ENCODE measurements at places on chromosomes 7 and 10.
A peak's percentile ranks its signal among the peaks of the same experiment; 100 is the strongest.

DNA sequence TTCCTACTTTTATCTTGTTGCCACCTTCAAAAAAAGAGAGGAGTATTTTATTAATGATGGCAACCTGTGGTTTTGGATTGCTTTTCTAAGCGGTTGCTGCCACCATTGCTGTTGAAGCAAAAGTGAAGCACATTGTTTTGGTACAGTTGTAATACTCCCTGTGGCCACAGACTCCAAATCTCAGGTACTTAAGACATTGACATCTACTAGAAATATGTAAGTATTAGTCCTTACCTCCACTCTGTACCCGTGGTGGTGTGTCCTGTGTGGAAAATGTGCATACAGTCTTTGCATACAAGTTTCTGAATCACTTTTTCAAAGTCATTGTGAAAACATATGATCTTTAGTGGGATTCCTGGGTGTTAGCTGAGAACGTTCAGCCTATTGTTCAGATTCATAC is 85.7 kb downstream of the ANLN start:
- peak; percentile 26 for DNase-seq

DNA sequence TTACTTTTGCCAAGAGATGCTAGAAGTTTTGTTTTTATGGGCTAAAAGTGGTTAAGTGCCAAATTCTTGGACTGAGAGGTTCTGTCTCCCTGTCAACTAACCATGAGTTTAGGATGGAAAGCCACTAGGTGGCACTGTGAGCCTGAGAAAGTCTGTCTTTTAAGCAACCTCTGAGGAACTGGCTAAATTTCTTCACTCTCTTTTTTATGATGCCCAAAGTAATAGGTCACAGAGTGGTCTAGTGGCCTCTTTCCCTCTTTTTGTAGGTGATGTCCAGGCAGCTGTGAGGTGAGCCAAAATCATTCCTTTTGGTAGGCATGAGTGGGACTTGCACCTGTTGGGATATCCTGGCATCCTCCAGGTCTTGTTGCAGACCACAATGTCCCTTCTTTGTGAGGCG is 56.8 kb downstream of the SND1 start:
- peak; percentile 70 for DNase-seq

- peak; percentile 76 for DNase-seq
These were observed 3.8 kb downstream of the DEPP1 start for GRCh38 chr10:44974628-44975430.

GRCh38 chr10:132187430-132188138 is 836 bp downstream of the DPYSL4 start:
- DNase-seq, result no peak

GRCh38 chr7:81833401-81833800 is 63.6 kb upstream of the HGF start:
- DNase-seq, result no peak

DNA sequence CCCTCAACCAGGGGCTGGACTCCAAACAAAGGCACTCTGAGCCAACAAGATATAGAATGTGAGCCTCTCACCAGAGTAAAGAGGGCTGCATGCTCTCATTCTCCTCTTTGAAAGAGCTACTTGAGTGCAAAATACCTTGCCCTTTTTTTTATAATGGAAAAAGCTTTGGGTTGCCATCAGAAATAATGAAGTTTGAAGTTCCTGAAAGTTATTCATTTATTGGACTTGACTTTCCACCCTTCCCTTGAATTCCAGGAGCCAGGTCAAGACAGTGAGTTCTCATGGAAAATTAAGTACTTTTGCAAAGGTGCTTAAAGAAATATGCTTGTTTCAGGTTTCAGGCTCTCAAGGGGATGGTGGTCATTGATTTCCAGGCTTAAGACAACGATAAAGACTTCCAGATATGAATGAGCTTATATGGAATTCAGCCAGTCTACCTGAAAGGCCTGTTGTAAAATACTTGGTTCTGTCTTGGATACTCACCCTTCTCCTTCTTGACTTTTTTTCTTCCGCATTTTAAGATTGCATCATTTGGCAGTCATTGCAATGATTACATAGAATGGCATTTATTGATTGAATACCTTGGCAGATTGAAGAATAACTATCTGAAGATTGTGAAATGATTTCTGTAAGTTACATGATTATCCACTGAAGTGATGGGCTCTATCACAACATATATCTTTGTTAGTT is 696.4 kb downstream of the INHBA start:
- no peak for DNase-seq

- no peak for DNase-seq
These were observed 80.7 kb upstream of the KIAA1217 start for GRCh38 chr10:24128066-24128730.

GRCh38 chr10:4546500-4546899 is 279.5 kb upstream of the AKR1E2 start:
- peak; percentile 16 for DNase-seq

- no peak for DNase-seq
These were observed 75.3 kb upstream of the AASS start for GRCh38 chr7:122219253-122219865.

- DNase-seq, result no peak
These were observed 4.1 kb downstream of the ZNF680 start for GRCh38 chr7:64558781-64559180.

DNA sequence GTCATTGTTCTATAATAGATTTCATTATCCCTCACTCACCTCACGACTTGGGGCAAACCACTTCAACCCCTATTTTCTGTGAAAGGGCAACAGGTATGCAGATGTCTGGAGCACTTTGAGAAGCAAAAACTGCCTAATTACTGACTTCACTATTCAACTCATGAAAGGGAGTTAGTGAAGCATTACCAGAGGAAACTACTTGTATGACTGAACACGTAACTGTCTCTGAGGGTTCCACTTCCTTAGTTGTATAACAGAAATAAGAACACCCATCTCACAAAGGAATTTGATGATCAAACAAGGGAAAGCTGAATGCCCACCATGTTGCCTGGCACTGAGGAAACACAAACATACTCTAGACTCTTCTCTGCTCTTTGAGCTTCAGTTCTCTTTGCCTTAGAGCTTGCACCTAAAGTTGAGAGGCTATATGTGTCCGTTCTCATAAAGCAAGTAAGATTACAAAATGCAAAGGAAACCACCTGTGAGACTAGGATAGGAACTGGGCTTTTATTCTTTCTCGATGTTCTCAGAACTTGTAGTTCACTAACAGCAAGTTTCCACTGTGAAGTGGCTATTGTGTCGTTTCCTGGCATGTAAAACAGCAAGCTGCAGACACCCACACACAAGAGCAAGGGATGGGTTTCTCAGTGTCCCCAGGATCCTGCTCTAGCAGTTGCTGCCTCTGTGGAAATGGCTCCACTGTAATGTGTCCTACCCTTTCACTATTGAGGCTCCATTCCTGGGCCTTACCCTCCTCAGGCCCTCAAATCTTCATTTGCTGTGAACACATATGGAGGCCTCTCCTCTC is 2.6 kb downstream of the TMEM243 start:
- DNase-seq, result peak; percentile 44

DNA sequence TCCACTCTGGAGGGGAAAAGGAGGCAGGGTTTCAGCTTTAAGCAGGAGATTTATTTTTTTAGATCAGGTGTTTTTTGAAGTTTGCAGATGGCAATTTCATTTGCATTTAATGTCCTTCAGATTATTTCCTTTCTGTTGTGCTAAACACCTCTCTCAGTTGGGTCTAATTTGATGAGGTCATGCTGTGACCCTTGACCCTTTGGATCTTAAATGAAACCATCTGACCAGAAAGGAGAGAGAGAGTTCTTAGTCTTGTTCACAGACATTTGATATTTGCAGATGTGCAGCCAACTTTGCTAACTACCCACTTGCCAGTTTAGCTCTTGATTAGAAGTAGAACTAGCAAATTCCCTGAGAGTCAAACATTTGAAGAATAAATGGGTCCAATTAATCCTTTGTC is 101.5 kb upstream of the RAB11FIP2 start:
- no peak for DNase-seq

DNA sequence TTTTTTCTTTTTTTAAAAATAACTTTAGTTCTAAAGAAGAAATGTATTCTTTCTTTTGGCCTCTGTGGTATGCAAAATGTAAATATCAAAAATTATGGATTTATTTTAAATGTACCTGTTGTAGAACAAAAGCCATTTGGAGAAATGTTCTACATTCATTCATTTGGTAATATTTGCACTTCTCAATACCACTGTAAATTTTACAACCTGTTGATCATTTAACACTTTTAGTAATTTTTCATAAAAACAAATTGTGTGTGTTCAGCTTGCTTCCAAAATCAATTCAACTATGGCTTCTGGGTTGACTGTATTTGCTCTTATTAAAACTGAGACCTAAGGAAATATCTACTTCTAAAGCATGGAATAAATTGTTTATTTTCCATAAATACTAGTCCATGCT is 2.3 kb upstream of the IGF2BP3 start:
- no peak for DNase-seq

GRCh38 chr10:70760271-70760787 is 24.8 kb downstream of the TBATA start:
- DNase-seq, result no peak

GRCh38 chr10:122638106-122638505 is 61.5 kb downstream of the C10orf120 start:
- DNase-seq, result no peak

DNA sequence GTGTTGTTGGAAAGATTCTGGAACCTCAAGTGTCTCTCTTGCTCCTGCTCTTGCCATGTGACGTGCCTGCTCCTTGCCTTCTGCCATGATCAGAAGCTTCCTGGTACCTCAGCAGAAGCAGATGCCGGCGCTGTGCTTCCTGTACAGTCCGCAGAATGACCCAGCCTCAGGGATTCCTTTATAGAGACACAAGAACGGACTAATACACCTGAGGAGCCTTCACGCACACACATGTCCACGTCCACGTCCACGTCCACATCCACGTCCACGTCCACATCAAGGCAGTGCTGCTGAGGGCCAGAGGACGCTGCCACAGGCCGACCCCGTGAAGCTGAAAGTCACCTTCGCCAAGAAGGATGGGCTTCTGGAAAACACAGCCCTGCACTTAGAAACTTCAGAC is 190.1 kb downstream of the MAD1L1 start:
- DNase-seq, result no peak

DNA sequence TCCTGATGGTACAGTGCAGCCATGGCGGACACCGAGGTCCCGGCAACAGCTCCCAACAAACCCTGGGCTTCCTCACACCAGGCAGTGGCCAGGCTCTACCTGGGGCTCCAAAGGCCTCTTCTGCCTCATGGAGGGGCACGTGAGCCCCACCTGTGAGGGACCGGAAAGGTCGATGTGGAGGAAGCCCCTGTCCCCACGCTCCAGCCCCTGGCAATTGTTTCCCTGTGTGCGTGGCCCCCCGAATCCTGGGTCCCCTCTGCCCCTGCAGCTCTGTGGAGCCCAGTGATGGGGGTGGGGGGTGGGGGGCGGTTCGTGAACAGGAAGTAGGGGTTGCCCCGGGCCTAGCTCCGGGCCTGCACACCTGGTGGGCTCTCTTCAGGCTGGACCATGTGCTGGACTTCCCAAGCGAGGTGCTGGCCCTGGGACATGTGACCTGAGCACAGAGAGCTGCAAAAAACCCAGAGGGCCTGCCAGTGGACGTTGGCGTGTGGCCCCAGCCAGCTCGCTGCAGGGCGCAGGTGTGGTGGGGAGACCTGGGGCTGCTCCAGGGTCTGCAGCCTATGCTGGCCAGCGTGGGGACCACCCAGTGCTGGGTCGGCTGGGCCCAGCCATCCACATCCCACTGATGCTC is 72.6 kb downstream of the INPP5A start:
- no peak for DNase-seq

- peak; percentile 35 for DNase-seq
These were observed 486 bp downstream of the HIPK2 start for GRCh38 chr7:139777133-139777891.

- DNase-seq, result no peak
These were observed 436.3 kb upstream of the NPVF start for GRCh38 chr7:25664593-25664992.

- DNase-seq, result no peak
These were observed 196.4 kb upstream of the PCLO start for GRCh38 chr7:83359108-83359507.

GRCh38 chr7:81094952-81095351 is 176.1 kb upstream of the SEMA3C start:
- no peak for DNase-seq

GRCh38 chr10:1851762-1852161 is 114.4 kb upstream of the ADARB2 start:
- DNase-seq, result no peak

GRCh38 chr7:81110673-81111072 is 191.8 kb upstream of the SEMA3C start:
- no peak for DNase-seq

- DNase-seq, result no peak
These were observed 144.9 kb downstream of the KIF20B start for GRCh38 chr10:89846281-89846630.

DNA sequence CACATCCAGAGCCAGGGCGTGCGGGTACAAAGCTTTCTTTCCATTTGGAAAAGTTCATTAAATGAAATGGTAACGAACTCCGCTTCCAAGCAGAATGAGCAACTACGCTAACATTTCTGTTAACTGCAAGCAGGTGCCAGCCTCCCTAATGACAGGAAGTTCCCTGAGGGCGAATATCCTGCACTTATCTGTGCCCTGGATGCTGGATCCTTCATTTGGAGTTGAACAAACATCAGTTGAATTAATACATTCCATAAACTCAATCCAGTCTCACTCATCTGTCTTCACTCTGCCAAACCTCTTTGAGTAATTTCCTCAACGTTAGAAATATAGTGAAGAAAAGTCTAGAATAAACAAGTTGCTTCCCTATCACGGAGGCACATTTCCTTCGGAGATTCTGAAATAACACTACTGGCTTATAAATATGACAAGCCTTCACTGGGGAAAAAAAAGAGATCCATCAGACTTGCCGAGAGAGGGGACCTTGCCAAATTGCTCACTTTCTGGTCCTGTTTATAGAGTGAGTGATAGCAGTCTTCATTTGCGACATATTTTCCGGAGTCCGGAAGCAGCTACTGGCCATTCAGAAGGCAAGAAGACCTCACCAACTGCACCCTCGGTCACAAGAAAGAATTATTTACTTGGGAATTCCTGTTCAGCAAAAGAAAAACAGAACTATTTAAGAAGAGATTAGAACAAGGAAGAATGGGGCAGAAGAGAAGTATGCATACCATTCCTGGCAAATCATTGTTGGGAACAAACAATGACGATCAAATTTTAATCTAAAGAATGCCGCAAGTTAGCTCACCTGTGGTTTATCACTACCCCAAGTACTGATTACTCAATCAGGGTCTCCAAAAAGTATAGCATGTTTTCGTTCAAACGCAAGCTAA is 196.4 kb downstream of the FAM107B start:
- no peak for DNase-seq

Data from activated naive CD8-positive, alpha-beta T cell treated with anti-CD3 and anti-CD28 coated beads, Interleukin-2, amount 50 U/mL, for 24 hours (primary cell).